ENCODE measurements at places on chromosomes 13 and 19.

DNA sequence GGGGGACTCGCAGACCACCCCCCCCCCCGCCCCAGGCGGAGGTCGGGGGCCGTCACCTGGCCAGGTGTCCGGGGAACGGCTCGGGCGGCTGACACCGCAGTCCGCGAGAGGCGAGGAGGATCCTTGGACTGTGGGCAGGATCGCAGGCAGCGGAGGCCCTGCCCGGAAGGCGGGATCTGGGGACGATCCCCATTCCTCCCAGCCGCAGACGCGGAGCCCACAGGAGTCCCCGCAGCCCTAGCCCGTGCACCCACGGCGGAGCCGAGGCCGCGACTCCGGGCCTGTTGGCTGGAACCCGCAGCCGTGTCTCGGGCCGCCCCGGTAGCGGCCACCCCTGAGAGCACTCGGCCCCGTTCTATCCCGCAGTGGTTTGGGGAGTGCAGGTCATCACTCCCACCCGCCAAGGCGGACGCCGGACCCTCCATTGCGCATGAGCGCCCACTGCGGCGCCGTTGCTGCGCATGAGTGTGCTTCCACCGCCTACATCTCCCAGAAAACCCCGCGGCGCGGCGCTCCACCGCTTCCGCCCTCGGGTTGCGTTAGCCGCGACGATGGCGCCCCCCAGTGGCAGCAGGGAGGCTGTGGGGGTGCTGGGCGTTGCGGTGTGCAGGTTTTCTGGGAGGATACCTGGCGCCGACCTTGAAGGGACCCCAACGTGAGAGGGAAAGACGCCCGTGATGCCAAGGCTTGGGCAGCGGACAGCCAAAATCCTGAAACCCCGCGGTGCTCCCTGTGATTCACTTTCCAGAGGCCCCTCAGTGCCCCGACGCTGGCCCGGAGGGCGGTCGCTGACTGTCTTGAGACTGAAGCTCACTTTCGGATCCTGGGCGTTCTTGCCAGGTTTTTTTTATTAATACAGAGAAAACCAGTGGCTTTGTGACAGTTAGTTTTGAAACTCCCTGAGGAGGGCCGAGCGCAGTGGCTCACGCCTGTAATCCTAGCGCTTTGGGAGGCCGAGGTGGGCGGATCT lies 4.4 kb upstream of the ZNF329 start:
- peak; percentile 99 for DNase-seq

GRCh38 chr19:50402544-50403301 lies 16.0 kb upstream of the SPIB start:
- DNase-seq, result no peak

- no peak for DNase-seq
Observed at GRCh38 chr13:29935309-29935981, 85.0 kb upstream of the UBL3 start.

DNA sequence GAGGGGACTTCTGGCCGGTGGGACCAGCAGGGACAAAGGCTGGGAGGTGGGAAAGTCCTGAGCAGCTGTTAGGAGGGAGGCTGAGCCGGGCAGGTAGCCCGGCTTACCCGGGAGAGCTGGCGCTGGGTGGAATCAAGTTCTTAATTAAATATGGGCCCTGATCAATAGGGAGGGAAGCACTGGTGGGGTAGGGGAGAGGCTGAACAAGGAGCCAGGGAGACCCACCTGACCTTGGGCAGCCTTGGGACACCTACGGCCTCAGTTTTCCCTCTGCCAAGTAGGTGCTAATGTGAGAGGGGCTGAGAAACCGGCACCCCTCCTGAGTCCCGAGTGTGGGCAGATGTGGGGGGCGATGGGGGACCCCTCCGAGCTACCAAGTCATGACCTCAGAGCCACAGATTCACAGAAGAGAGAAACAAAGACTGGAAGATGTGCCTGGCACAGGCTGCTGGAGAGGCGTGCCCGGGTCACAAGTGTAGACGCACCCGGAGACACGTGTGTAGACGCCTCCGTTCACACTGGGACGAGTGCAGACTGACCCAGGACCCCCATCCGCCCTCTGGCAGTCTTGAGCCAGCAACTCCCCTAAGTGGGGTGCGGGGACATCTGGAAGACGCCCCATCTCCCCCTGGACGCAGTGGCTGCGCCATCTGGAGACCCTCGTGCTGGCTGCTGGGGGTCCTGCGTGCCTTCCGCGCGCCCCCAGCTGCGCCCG lies 8.4 kb downstream of the ONECUT3 start:
- no peak for DNase-seq

GRCh38 chr13:28958018-28958417 lies 137.9 kb downstream of the MTUS2 start:
- DNase-seq, result no peak

- peak; percentile 79 for DNase-seq
Observed at GRCh38 chr13:39765801-39766463, 110.5 kb downstream of the COG6 start.

- no peak for DNase-seq
Observed at GRCh38 chr13:33723365-33723764, 94.6 kb upstream of the RFC3 start.

- DNase-seq, result no peak
Observed at GRCh38 chr13:46554951-46555350, 2.0 kb downstream of the LRCH1 start.

DNA sequence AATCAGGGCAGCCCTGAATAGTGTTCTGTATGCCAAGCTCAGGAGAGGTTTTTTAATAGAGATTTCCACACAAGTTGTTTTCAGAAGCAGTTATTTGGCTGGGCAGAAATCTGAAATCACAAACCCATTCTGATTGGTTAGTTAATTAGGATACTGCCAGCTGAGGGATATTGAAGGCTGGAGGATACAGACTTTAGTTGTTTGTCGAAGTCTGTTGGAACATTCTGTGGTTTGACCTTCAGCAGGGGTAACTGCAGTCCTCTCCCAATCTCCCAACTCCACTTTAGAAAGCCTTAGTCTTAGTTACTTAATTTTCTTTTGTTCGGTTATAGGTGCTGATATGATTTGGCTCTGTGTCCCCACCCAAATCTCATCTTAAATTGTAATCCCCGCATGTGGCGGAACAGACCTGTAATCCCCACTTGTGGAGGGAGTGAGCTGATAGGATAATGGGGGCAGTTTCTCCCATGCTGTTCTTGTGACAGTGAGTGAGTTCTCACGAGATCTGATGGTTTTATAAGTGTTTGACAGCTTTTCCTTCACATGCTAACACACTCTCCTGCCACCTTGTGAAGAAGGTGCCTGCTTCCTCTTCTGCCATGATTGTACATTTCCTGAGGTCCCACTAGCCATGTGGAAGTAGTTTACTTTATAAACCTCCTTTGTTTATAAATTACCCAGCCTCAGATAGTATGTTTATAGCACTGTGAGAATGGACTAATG lies 169.2 kb downstream of the GPC5 start:
- peak; percentile 33 for DNase-seq

DNA sequence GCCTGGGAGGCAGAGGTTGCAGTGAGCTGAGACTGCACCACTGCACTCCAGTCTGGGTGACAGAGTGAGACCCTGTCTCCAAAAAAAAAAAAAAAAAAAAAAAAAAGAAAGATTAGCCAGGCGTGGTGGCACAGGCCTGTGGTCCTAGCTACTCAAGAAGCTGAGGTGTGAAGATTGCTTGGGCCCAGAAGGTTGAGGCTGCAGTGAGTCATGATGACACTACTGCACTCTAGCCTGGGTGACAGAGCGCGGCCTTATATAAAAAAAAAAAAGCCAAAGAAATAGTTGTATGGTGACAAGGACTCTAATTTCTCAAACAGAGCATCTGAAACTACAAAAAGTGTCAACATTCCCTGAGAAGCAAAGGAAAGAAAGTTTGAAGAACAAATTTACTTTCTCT lies 3.4 kb downstream of the PBX4 start:
- DNase-seq, result no peak

GRCh38 chr13:106815545-106815944 lies 247.6 kb upstream of the ARGLU1 start:
- DNase-seq, result no peak

DNA sequence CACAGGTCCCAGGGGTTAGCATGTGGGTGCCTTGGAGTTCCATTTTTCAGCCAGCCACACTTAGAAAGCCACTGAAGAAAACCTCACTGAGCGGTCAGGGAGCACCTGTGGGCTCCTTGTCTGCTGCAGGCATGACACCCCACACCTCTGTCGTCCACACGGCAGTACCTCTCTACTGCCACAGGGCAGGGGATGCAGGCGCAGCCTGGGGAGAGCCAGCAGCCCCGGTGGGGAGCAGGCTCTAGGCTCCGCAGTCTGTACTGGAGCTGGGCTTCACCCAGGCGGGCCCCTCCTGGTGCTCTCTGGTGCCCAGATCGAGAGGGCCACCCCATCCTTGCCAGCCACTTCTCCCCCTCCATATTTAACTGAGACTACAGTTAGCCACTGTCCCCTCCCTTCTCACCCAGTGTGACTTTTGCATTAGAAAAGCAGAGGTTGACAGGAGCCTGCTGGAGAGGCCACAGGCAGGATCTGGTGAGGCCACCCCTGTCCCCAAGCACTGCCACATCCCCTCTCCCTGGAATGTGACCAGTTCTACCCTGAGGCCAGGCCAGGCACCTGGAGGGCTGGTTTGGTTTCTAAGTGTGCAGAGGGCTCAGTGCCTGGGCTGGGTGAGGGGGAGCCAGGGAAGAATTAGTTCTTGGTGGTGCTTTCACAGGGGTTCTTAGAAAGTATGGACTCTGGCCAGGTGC lies 104.4 kb downstream of the KDM4B start:
- DNase-seq, result no peak

DNA sequence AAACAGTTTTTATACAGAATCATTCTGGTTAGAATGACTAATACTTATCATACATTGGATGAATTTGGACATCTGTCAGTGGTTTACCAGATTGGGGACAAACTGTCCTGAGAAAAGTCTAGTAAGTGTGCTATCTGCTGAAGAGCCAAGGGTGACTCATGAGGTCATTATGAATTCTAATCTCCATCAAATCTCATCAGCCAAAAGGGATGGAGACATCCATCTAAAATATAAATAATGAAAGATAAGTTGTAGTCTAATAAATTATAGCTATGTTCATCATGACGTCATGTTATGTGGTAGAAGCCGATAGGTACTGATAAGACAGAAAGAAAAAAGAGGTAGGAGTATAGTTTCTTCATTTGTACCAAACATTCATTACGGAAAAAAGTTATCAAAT lies 804.4 kb downstream of the PCDH9 start:
- peak; percentile 20 for DNase-seq

DNA sequence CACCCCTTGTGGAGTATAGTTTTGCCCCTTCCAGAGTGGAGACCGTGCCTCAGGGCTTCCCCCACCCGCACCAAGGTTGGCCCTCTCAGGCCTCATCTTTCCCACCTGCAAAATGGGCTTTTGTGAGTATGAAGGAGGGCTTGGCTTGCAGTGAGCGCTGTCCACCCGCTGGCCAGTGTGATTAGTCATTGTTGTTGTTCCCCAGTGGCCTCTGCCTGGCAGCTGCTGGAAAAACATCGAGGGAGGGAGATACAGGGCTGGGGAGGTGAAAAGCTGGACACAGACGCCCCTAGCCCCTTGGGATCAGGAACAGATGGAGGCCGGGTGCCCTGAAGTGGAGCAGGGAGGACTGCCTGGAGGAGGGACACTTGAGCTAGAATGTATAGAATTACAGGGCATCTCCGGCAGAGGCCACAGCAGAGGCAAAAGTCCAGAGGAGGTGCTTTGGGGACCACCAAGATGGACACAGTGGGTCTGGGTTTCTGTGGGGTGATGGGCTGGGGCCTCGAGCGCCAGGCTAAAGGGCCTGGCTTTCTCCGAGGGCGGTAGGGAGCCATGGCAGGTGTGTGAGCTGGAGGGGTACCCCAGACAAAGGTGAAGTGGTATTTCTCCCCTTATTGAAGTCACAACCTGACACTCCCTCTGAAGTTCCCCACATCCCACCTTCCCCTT lies 3.9 kb upstream of the IL12RB1 start:
- DNase-seq, result peak; percentile 22

DNA sequence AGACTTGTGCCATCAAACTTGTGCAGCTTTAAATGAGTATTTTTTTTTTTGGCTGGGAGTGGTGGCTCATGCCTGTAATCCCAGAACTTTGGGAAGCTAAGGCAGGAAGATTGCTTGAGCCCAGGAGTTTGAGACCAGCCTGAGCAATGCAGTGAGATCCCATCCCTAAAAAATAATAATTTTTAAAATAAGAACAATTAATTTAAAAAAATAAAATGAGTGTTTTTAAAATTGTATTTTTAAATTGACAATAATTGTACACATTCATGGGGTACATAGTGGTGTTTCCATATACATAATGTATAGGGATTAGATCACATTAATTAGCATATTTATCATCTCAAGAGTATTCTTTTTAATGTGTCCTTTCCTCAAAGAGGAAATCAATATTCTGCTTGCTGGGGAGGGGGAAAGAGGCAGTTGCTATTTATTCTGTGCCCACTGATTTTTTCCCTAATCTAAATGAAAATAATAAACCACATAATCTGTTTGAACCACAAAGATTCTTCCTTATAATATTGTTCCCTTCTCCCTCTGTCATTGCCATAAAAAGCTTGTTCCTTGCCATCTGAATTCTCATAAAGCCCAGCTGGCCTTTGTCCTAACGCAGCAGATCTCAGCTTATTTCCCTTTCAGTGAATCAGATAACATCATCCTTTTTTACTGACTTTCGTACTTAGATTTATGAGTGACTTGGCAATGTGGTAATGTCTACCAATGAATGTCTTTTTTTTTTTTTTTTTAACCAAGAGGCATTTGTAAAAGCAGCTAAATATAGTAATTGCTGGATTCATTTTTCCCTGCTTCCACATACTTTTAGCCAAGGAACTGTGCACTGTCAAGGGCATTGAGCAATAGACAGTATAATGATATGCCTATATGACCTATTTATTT lies 81.8 kb upstream of the RUBCNL start:
- no peak for DNase-seq

- no peak for DNase-seq
Observed at GRCh38 chr19:29526730-29527499, 1.1 kb downstream of the VSTM2B start.

GRCh38 chr13:93794197-93794885 lies 567.7 kb downstream of the GPC6 start:
- DNase-seq, result no peak

- no peak for DNase-seq
Observed at GRCh38 chr19:46340051-46340659, 6.7 kb upstream of the PPP5C start.

DNA sequence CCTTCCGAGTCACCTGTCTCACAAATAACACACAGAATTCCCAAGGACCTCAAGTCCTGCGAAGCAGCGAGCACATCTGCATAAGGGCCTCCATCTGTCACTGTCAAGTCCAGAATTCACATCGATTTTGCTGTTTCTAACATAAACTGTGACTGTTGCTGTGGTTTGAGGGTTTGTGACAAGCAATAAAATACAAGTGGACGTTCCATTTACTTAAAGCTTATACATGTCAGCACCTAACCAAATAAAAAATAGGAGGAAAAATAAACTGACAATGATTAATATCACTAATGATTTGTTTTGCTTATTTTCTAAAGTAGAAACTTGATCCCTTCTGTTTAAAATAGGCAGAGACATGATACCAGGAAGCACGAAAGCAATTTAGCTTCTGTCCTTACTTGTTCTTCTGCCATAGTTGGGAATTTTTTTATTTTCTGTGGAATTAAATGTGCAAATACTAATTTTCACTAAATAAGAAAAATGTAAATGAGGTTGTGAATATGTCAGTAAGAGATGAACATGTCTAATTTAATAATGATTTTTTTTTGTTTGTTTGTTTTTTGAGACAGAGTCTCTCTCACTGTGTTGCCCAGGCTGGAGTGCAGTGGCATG lies 279.1 kb downstream of the FGF9 start:
- DNase-seq, result no peak

- no peak for DNase-seq
Observed at GRCh38 chr19:2353159-2353886, 6.7 kb upstream of the TMPRSS9 start.

GRCh38 chr19:10226376-10227025 lies 4.6 kb downstream of the S1PR2 start:
- no peak for DNase-seq

GRCh38 chr13:113835461-113836270 lies 28.2 kb downstream of the GAS6 start:
- peak; percentile 57 for DNase-seq

Data from astrocyte of the hippocampus (primary cell).